ENCODE measurements at places on chromosomes 4 and X.
A peak's percentile ranks its signal among the peaks of the same experiment; 100 is the strongest.

- no peak for DNase-seq
Measured at GRCh38 chrX:107199491-107199890, 6.7 kb downstream of the NUP62CL start.

- no peak for DNase-seq
Measured at GRCh38 chrX:150363561-150364346, 637 bp downstream of the MAMLD1 start.

DNA sequence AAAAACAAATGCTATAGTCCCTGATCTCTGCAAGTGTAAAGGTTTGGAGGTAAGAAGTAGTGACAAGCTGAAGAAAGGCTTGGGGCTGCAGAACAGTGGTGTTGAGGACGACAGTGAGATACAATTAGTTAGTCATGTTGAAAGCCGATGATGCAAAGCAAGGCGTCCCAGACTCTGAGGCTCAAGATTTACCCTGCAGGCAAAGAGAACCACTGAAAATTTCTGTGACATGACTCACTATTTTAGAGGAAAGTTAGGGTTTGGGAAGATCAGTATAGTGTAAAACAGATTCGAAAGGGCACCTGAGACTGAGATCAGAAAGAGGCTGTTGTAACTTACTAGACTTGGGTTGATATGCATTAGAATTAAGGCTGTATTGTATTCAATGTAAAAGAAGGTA is 281.3 kb upstream of the FTHL17 start:
- no peak for DNase-seq

- DNase-seq: peak; percentile 25
Measured at GRCh38 chrX:19382555-19383145, 38.9 kb downstream of the PDHA1 start.

DNA sequence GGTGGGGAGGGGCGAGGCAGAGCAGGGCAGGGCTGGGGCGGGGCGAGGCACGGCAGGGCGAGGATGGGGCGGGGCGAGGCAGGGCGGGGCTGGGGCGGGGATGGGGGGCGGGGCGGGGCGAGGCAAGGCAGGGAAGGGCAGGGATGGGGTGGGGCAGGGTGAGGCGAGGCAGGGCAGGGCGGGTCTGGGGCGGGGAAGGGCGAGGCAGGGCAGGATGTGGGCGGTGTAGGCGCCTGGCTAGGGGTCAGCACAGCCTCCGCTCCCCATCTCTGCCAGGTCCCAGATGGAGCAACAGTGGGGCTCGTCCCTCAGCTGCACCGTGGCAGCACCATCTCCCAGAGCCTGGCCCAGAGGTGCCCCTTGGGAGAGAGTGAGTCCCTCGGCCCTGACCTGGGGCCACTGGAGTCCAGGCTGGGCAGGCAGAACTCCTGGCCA is 4.2 kb upstream of the SRPK3 start:
- DNase-seq: no peak

- DNase-seq: no peak
Measured at GRCh38 chr4:185119927-185120630, 23.0 kb upstream of the SLC25A4 start.
